WTC11 (cell line): ENCODE measurements at places on chromosomes 7 and 10. TPM values are rescaled to one million over a fixed set of nuclear protein-coding genes. Genes with fewer than 3 reads are reported as not detected.

- H3K27me3 ChIP-seq: no peaks in the 10 kb centered on the region
- no peak overlapping the region for H3K4me3 ChIP-seq
- peaks cover 4% of the 10 kb centered on the region for H3K4me1 ChIP-seq
- peaks cover 23% of the 10 kb centered on the region for H3K36me3 ChIP-seq
- no peak overlapping the region for H3K27ac ChIP-seq
Observed at GRCh38 chr7:2022737-2023250, 210.0 kb downstream of the MAD1L1 start.

GRCh38 chr7:150992833-150993302 lies 2.1 kb downstream of the NOS3 start:
- no peak overlapping the region for H3K27ac ChIP-seq
- H3K4me1 ChIP-seq: peaks cover 37% of the 10 kb centered on the region
- peak; percentile 78 for DNase-seq
- H3K27me3 ChIP-seq: peaks cover 22% of the 10 kb centered on the region
- H3K36me3 ChIP-seq: peaks cover 12% of the 10 kb centered on the region
- no peak overlapping the region for H3K4me3 ChIP-seq

- no peaks in the 10 kb centered on the region for H3K36me3 ChIP-seq
- no peaks in the 10 kb centered on the region for H3K4me1 ChIP-seq
- no peak overlapping the region for H3K4me3 ChIP-seq
Observed at GRCh38 chr7:115924411-115924810, 106.2 kb downstream of the TFEC start.

GRCh38 chr10:129594811-129595210 lies 127.8 kb downstream of the MGMT start:
- H3K36me3 ChIP-seq: peaks cover 8% of the 10 kb centered on the region; the same call in 1 of the 2 replicates
- no peaks in the 10 kb centered on the region for H3K27me3 ChIP-seq
- H3K27ac ChIP-seq: no peak overlapping the region
- H3K4me1 ChIP-seq: peaks cover 11% of the 10 kb centered on the region
- DNase-seq: no peak

The AVL9 gene
- total RNA-seq: 52.7 to 55.6 TPM (median 53.2 TPM) in 3 replicates

DNA sequence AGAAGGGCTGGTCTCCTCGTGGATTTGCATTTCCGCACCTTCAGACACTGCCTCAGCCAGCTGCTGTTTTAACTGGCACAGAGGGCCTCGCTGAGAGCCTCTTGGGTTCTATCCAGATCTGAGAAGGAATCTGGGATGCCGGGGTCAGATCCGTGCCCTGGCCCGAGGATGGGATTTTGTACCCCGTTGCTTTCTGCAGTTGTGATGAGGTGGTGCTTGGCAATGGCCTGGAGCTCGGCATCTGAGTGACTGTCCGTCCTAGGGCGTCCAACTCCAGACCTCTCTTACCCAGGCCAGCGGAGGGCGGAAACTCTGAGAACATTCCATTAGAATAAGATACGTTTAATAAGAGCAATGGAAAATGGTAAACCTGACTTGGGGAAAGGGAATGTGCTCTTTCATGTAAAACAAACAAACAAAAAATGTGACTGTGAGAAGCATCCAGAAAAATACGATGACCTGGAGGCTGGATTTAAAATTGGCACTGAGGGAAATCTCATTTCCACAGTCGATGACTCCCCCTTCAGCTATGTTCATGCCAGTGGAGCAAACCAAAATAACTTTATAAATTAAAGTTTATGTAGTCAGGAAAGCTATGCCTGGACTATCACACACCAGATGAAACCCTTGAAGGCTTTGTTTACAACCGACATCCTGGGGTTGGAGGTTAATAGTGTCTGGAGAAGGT lies 39.6 kb downstream of the GRK5 start:
- no peak for DNase-seq
- H3K27ac ChIP-seq: no peak overlapping the region
- peaks cover 32% of the 10 kb centered on the region for H3K4me1 ChIP-seq
- no peaks in the 10 kb centered on the region for H3K36me3 ChIP-seq
- no peak overlapping the region for H3K4me3 ChIP-seq

DNA sequence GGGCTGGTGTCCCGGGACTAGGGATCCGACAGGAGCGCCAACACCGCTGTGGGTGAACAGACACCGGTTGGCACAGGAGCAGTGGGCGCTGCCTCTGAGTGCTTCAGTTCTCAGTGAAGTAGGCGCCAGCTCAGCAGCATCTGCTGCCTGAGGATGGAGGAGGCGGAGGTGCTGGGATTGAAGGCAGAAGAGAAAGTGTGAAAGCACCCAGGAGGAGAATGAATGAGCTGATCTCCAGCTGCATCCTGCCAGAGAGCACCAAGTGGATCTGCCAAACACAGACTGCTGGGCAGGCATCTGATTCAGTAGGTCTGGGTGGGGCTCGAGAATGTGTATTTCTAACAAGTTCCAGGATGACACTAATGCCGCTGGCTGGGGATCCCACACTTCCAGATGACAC lies 74.5 kb downstream of the LANCL2 start:
- no peaks in the 10 kb centered on the region for H3K36me3 ChIP-seq
- DNase-seq: no peak
- H3K4me3 ChIP-seq: no peak overlapping the region
- no peak overlapping the region for H3K27ac ChIP-seq

- H3K27ac ChIP-seq: no peak overlapping the region
- H3K36me3 ChIP-seq: peaks cover 10% of the 10 kb centered on the region; the same call in 1 of the 2 replicates
- no peaks in the 10 kb centered on the region for H3K27me3 ChIP-seq
- H3K4me3 ChIP-seq: no peak overlapping the region
Observed at GRCh38 chr10:53315709-53316108, 543.1 kb upstream of the MBL2 start.

DNA sequence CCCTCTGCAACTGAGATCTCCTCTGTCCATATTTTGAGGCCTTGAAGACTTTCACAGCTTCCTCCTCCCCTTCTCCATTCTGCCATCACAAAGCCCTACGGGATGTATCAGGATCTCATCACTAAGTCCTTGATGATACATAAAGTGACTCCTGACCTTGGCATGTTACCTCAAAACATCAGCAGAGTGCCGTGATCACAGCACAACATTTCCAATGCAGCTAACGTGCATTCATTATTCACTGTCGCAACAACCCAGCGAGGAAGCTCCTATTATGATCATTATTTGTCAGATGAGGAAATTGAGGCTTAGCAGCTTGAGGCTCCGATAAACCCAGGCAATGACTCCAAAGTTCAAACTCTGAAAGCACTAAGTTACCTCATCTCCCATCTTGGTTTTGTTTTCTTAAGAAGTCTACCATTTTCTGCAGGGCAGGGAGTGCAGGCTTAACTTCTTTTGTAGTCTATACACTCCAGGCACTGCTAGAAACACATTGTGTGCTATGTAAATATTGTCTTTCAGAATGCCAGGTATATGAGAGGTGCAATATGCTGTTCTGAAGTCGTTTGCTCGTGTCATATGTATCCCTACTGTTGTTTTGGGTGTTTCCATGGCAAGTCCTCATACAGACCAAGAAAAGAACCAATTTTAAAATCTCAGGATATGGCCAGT lies 80.6 kb upstream of the C1QL3 start:
- H3K4me1 ChIP-seq: 0 out of 2 replicates have a peak, but pooled peaks cover 3% of the 10 kb centered on the region
- no peak for DNase-seq
- no peaks in the 10 kb centered on the region for H3K36me3 ChIP-seq

DNA sequence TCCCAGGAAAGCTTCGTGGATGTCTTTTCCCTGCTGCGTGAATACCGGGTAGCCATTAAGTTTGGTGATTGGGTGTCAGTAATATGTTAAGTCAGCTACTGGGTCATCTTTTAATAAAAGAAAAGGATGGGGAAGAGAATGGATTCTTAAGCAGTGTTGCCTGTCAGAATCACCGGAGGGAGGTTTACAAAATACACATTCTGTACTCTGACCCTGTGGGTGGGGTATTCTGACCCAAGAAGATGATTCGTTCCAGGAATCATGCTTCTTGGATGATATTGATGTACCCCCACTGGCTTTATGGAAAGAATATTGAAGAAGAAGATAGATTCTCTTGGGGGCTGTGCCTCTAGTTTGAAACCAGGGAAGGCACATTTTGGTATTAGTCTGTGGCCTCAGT lies 18.3 kb downstream of the SGPL1 start:
- H3K27me3 ChIP-seq: no peaks in the 10 kb centered on the region
- H3K36me3 ChIP-seq: peaks cover 29% of the 10 kb centered on the region
- no peak overlapping the region for H3K4me3 ChIP-seq

The PRLHR gene
- total RNA-seq: not detected in 3 replicates

DNA sequence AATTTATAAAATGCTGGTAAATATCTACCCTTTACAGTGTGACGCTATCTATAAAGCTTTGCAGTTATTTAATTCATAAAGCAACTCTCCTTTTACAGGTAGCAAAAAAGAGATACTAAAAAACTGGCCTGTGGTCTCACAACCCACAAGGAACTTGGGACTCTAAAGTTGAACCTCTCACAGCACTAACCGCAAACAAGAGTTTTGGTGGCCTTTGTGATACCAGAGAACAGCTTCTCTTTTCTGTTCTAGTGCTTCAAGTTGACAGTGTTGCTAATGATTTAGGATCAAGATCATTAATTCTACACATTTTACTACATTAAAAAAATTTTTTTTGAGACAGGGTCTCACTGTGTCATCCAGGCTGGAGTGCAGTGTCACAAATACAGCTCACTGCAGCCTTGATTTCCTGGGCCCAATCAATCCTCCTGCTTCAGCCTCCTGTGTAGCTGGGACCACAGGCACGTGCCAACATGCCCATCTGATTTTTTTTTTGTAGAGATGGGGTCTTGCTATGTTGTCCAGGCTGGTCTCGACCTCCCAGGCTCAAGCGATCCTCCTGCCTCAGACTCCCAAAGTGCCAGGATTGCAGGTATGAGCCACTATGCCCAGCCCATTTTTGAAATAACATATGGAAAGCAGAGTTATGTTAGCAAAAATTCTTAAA lies 56.0 kb upstream of the ST8SIA6 start:
- H3K27me3 ChIP-seq: no peaks in the 10 kb centered on the region; the same call in 1 of the 2 replicates
- DNase-seq: no peak
- H3K4me3 ChIP-seq: no peak overlapping the region
- peaks cover 5% of the 10 kb centered on the region; the same call in 1 of the 2 replicates for H3K4me1 ChIP-seq
- H3K27ac ChIP-seq: no peak overlapping the region

The ZSCAN21 gene
- 25.5 to 27.2 TPM (median 26.2 TPM) in 3 replicates for total RNA-seq

DNA sequence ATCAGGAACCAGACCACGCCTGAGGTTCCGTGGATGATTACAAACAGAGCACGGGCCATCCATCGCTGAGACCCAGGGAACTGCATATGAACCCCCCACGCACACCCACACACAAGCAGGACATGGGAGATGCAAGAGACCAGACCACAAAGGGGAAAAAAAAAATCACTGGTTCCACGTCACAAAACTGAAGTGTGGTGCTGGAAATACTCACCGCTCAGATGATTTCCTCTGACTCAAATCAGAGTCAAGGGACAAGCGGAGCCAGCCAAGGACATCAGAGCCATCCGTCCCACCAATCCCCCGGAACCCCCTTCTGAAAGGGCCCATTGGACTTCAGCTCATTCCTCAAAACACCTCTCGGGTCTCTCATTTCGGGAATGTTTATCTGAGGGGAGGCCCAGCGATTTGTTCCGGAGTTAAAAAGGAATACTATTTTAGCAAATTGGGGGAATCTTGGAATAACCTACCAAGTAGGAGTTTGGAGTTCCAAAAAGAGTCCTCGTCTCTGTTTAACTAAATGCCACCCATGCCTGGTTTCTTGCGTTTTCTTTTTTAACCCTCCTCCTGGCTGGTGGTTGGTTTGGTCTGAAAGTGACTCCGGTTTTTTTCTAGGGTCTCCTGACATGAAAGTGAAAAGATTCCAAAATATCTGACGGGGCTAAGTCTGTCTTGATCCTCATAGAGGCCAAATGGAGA lies 15.0 kb downstream of the SNX8 start:
- H3K36me3 ChIP-seq: peaks cover 21% of the 10 kb centered on the region
- peak overlapping the region; percentile 91 for H3K27ac ChIP-seq
- no peaks in the 10 kb centered on the region; the same call in 1 of the 2 replicates for H3K27me3 ChIP-seq
- peaks cover 40% of the 10 kb centered on the region for H3K4me1 ChIP-seq

- no peak overlapping the region for H3K27ac ChIP-seq
- H3K4me1 ChIP-seq: no peaks in the 10 kb centered on the region
- no peak overlapping the region for H3K4me3 ChIP-seq
- no peak for DNase-seq
Observed at GRCh38 chr7:26593896-26594295, 270.5 kb downstream of the SKAP2 start.

DNA sequence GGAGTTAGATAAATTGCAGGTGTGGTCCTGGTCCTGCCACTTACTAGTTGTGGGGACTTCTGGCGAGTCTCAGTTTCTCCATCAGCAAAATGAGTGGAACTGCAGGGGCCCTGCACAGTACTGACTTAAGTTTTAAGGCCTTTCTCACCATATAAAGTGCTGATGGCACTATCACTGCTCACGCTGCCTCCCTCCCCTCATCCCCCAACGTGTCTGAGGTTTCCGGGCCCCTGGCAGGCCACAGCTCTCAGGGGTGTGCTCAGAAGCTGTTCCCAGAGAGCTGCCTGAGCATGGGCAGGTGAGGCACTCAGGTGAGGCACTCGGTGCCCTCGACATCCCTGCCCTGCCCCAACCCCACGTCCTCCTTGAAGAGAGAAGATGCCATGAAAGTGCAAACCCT lies 74.2 kb downstream of the VOPP1 start:
- no peak for DNase-seq
- no peaks in the 10 kb centered on the region for H3K27me3 ChIP-seq
- H3K4me1 ChIP-seq: peaks cover 12% of the 10 kb centered on the region
- H3K4me3 ChIP-seq: no peak overlapping the region
- no peak overlapping the region for H3K27ac ChIP-seq

DNA sequence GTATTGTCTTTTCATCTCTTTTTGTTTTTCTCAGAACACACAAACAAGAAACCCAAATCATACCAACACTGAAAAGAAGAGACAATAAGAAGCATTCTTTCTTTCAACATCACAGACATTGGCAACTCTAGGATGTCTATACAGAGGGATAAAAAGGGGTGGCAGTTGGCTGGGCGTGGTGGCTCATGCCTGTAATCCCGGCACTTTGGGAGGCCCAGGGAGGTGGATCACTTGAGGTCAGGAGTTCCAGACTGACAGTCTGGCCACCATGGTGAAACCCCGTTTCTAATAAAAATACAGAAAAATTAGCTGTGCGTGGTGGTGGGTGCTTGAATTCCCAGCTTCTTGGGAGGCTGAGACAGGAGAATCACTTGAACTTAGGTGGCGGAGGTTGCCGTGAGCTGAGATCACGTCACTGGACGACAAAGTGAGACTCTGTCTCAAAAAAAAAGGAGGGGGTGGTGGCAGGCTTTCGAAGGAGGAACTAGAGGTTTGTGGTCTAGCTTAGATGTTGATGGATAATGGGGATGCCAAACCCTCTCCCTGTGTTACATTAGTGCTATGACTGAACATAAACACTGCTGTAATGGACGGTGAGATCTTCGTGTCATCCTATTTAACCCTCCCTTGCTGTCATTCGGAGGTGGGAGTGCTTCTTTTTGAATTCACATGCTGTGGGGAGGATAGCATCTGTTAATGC lies 9.4 kb downstream of the CNNM2 start:
- H3K27me3 ChIP-seq: no peaks in the 10 kb centered on the region
- DNase-seq: no peak
- no peak overlapping the region for H3K27ac ChIP-seq
- no peak overlapping the region for H3K4me3 ChIP-seq

- peaks cover 54% of the 10 kb centered on the region for H3K4me1 ChIP-seq
- peak overlapping the region; percentile 47 for H3K4me3 ChIP-seq
- no peak for DNase-seq
- peak overlapping the region; percentile 91 for H3K27ac ChIP-seq
- no peaks in the 10 kb centered on the region for H3K27me3 ChIP-seq
Observed at GRCh38 chr10:74079028-74079935, 71.3 kb downstream of the AP3M1 start.
